ENCODE measurements at places on chromosomes 1 and 21.

- DNase-seq, result no peak
Observed at GRCh38 chr1:40362699-40363098, 10.8 kb upstream of the SMAP2 start.

DNA sequence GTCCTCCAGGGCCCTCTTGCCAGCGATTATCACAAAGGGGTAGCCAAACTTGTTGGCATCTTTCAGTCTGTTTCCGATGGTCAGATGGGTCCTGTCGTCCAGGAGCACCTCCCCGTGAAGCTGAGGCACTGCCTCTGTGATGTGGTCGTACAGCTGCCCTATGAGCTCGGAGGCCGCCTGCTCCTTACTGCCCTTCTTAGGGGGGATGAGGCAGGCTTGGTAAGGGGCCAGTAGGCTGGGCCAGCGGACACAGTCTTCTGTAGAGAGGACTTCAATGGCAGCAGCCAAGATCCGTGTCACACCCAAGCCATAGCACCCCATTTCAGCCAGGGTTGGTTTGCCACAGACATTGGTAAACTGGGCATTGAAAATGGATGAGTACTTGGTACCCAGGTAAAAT is 6.5 kb downstream of the PARS2 start:
- no peak for DNase-seq

- DNase-seq, result no peak
Observed at GRCh38 chr21:35346697-35347096, 297.6 kb upstream of the RUNX1 start.

DNA sequence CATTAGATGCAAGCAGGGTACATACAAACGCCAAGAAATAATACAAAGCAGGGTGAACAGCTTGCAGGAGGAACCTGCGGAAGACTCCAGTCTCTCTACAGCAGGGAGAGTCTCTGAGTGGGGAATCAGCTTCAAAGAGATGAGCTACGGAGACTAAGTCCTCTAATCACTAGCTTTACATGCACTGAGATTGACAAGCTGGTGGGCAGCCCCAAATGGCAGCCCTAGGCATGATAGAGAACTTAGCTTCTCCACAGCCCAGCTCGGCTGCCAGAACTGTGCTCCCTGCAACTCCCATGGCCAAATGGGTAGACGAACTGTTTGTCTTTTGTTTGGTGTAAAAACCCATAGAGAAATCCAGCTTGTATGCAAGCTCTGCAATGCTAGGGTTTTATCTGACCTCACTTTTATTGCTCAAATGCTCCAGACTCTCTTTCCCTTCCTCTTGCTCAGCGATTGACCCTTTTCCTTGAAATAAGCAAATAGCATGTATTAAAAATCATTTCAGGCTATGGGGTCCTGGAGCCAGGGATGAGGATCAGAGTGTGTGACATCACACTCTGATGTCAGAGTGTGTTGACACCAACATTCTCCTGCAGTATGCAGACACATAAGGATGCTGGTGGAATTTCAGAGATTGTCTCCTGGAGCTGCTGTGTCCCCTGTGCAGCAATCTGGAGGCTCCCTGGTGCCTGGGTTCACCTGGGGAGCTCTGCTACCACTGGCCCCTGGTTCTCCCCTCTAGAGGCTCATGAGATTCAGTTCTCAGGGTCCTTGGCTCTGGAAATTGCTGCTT is 238.5 kb downstream of the TTLL7 start:
- DNase-seq, result no peak

- peak; percentile 72 for DNase-seq
Observed at GRCh38 chr1:205229399-205229871, 1.7 kb downstream of the TMCC2 start.

- DNase-seq, result no peak
Observed at GRCh38 chr1:108750476-108751181, 4.2 kb downstream of the STXBP3 start.

DNA sequence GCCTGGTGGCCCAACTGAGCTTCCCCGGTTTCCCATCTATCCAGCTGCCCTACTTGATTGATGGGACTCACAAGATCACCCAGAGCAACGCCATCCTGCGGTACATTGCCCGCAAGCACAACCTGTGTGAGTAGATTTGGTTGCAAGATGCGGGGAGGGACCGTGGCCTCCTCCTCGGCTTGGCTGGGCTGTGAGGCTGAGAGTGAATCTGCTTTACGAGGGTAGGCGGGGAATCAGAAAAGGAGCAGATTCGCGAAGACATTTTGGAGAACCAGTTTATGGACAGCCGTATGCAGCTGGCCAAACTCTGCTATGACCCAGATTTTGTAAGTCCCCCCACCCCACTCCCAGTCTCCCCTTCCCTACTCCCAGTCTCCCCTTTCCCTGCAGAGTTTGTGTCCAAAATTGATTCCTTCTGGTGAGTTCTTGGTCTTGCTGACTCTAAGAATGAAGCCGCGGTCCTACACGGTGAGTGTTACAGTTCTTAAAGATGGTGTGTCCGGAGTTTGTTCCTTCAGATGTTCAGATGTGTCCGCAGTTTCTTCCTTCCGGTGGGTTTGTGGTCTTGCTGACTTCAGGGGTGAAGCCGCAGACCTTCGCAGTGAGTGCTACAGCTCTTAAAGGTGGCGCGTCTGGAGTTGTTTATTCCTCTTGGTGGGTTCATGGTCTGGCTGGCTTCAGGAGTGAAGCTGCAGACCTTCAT is 1.5 kb downstream of the GSTM2 start:
- no peak for DNase-seq

DNA sequence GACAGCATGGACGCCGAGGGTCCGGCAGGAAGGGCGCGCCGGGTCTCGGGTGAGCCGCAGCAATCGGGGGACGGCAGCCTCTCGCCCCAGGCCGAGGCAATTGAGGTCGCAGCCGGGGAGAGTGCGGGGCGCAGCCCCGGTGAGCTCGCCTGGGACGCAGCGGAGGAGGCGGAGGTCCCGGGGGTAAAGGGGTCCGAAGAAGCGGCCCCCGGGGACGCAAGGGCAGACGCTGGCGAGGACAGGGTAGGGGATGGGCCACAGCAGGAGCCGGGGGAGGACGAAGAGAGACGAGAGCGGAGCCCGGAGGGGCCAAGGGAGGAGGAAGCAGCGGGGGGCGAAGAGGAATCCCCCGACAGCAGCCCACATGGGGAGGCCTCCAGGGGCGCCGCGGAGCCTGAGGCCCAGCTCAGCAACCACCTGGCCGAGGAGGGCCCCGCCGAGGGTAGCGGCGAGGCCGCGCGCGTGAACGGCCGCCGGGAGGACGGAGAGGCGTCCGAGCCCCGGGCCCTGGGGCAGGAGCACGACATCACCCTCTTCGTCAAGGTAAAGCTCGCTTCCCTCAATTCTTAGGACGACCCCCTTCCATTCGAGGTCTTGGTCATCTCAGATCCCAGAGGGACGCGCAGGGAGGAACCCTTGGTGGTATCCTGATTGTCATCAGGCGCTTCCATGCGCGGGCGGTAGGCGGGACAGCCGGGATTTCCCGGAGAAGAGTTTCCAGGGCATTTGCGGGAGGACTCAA is 1.6 kb downstream of the CLIC6 start:
- DNase-seq, result no peak

DNA sequence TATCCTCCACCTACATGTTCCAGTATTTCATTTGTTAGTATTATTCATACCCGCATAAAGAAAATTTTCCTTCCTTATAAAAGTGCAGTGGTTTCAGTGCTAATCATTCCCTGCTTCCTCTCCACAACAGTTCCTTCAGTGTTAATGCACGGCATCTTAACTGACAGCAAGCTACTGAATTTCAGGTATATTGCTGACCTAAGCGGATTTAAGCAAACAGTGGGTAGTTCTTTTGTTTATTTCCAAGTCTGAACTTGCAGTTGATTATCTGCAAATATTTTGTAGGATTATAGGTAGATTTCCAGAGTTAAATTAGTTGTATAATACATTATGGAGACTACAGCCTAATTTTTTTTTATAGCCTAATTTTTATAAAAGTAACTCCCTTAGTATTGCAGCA is 15.1 kb upstream of the DR1 start:
- DNase-seq, result no peak

GRCh38 chr1:41582351-41582750 is 97.9 kb upstream of the EDN2 start:
- no peak for DNase-seq

DNA sequence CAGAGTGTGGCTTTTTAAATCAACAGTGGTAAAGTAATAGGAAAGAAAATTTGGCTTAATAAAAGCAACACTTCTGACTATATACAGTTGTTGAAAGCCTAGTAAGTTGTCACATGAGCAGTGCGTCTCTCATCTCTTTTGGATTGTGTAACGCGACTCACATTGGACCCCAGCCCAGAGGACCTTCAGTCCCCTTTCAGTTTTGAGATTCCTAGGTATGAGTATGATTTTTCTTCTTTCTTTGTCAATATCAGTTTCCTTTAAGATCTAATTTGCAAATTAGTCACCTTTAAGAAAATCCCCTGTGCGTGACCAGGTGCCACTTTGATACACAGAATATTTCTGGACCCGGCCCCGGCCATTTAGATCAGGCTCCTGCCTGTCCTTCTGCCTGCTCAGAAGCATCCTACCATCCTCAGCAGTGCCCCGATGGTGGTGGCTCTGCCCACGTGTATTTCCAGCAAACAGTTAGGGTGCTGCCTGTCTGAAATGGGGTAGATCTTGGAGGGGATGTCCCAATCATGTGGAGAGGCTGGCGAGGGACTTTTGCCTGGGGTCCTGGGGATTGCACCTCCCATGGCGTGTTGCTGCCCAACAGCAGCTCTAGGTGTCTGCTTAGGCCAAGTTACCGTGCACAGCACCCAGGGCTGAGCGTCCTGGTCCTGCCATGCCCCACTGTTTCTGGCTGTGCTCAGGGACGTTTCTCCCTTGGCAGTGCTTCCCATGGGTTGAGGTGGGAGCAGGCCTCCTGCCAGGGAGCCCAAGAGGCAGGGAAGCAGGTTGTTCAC is 21.1 kb downstream of the SNAP47 start:
- DNase-seq, result no peak

GRCh38 chr1:98426092-98426491 is 235.4 kb upstream of the SNX7 start:
- no peak for DNase-seq

DNA sequence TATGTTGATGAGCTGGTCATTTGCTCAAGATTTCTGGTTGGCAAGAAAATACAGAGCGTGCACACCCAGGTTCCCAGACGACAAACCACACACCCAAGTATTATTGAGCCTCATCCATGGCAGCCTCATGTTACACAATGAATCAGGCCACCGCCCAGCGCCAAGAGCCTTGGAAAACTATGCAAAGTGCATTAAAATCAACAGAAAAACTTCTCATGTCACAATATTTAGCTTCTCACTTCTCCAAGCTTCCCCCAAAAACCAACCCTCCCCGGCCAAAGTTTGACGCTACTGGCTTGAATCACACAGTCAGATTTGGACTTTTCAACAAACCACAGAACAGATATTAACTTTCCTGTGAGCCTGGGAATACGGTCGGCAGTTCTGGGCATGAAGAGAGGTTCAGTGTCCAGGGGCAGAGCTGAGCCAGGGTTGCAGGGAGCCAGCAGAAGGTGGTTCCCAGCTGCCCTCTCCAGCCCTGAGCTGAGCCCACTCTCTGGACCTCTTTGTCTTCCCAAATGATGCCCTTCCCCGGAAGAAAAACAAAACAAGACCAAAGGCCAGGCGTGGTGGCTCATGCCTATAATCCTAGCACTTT is 71.1 kb downstream of the SETD4 start:
- DNase-seq, result no peak

GRCh38 chr1:198577444-198577843 is 37.0 kb upstream of the ATP6V1G3 start:
- DNase-seq, result no peak

DNA sequence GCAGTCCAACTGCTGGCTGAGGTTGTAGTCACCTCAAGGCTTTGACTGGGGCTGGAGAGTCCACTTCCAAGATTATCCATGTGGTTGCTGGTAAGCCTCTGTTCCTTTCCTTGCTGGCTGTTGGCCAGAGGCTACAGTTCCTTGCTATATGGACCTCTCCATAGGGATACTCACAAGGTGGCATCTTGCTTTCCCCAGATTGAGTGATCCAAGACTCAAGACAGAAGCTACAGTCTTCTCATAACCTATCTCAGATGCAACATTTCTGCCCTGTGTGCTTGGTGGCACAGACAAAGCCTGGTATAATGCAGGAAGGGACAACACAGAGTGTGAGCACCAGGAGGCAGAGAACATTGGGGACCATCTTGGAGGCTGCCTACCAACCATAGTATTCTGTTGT is 111.8 kb downstream of the FNBP1L start:
- no peak for DNase-seq

DNA sequence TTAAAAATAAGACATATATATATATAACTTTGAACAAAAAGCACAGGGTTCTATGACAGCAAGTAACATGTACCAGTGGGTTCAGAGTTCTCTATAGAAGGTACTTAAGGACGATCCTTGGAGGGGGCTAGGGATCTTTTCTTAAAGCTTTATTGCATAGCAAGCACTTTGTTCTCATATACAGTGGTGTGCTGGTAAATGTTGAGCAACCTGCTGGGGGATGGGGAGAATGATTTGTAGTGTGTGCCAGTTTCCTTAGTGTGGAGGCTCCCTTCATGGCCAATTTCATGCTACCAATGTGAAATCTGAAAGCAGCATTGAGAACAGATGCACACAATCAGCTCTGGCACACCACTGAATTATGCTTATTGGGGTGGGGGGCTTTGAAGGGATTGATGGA is 69.5 kb upstream of the NFASC start:
- DNase-seq, result no peak
